ENCODE measurements at places on chromosomes 3 and 15. TPM values are rescaled to one million over a fixed set of nuclear protein-coding genes. Genes with fewer than 3 reads are reported as not detected.

Gene DNASE1L3
- total RNA-seq: not detected

Gene CCDC39
- not detected for total RNA-seq

Gene UBA3
- total RNA-seq: 75.3 TPM

Gene PBRM1
- 35.2 TPM for total RNA-seq

DNA sequence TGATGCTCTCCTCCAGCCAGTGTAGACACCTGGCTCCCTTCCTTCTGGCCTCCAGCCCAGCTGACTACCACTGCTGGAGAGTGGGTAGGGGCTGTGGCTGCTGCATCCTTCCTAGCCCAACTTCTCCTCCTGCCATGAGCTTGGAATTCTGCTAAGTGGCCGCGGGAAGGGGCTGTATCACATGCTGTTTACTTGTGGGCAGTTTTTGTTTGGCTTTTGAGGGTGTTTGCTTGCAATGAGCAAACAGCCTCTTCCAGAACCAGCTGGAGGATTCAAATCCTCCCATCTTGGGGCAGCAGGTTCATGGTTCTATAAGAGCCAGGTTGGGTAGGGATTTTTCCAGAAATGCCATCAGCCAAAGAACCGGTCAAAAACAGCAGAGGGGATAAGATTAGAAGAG, 9.0 kb downstream of the GASK1A start:
- no peaks in the 10 kb centered on the region for H3K36me3 ChIP-seq
- DNase-seq: no peak
- no peaks in the 10 kb centered on the region for H3K4me1 ChIP-seq

GRCh38 chr3:31054032-31054431, 159.6 kb upstream of the GADL1 start:
- no peak overlapping the region for H3K4me3 ChIP-seq
- no peak for DNase-seq
- H3K36me3 ChIP-seq: no peaks in the 10 kb centered on the region
- H3K27me3 ChIP-seq: no peaks in the 10 kb centered on the region
- H3K4me1 ChIP-seq: no peaks in the 10 kb centered on the region

DNA sequence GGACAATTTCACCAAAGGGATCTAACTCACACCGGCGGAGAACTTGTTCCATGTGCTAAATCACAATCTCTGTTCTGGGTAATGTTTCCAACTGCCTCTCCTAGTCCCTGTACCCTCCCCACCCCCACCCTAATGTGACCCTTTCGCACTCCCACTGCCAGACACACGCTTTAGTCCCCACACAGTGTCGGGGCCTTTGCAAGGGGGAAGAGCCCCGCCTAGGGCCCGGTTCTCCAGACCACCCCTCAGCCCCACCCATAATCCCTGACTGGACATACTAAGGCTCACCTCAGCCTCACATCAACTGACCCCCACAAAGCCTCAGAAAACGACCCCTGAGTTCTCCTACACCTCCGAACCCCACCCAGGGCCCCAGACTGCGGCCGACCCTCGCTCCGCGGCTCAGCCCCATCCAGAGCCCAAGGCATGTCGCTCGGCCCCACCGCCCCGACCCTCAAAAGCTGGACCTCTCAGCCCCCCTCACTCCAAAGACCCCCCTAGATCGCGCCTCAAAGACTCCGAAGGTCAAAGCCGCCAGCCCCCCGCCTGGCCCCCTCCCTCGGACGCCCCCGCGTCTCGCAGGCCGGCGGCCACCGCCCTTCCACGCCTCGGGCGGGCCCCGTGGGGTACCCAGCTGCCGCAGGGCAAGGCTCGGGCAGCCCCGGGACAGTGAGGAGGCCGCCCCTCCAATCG, 72.0 kb upstream of the MAP4 start:
- peak overlapping the region; percentile 90 for H3K27ac ChIP-seq
- DNase-seq: peak; percentile 11
- H3K27me3 ChIP-seq: no peaks in the 10 kb centered on the region

- DNase-seq: no peak
- no peaks in the 10 kb centered on the region for H3K27me3 ChIP-seq
- H3K36me3 ChIP-seq: no peaks in the 10 kb centered on the region
- H3K4me3 ChIP-seq: no peak overlapping the region
- no peaks in the 10 kb centered on the region for H3K4me1 ChIP-seq
Observed at GRCh38 chr3:104696470-104696869, 670.2 kb upstream of the ALCAM start.

GRCh38 chr3:172289583-172289982, 158.7 kb downstream of the GHSR start:
- H3K27me3 ChIP-seq: no peaks in the 10 kb centered on the region
- H3K36me3 ChIP-seq: peaks cover 88% of the 10 kb centered on the region
- DNase-seq: no peak
- H3K27ac ChIP-seq: no peak overlapping the region
- no peak overlapping the region for H3K4me3 ChIP-seq

DNA sequence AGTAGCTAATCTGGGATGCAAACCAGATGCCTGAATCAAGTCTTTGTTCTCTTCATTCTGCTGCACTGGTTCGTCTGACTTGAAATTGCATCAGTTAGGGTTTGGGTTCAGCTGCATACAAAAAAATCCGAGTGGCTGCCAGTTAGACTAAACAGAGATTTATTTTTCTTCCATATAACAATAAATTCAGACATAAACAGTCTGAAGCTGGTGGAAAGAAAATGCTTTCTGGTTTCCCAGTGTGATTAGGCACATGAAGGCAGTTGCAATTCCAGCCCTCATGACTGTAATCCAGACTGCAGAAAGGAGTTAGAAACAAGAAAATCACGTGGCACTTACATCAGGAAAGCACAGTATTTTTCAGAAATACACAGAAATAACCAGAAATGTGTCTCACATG, 930.7 kb downstream of the MCTP2 start:
- no peaks in the 10 kb centered on the region for H3K27me3 ChIP-seq
- H3K36me3 ChIP-seq: no peaks in the 10 kb centered on the region
- no peaks in the 10 kb centered on the region for H3K4me1 ChIP-seq
- H3K27ac ChIP-seq: no peak overlapping the region

DNA sequence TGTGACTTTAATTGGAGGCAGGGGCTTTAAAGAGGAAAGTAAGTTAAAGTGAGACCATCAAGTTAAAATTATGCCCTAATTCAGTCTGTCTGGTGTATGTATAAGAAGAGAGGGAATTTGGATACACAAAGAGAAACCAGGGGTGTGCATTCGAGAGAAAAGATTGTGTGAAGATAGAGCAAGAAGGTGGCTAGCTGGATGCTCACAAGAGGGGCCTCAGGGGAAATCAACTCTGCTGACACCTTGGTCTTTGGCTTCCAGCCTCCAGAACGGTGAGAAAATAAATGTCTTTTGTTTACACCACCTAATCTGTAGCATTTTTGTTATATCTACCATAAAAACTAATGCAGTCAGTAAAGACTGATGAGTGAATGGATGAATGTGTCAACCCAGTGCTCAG, 907.3 kb upstream of the CFAP20DC start:
- H3K27me3 ChIP-seq: no peaks in the 10 kb centered on the region
- no peak overlapping the region for H3K27ac ChIP-seq
- H3K4me3 ChIP-seq: no peak overlapping the region
- DNase-seq: no peak
- no peaks in the 10 kb centered on the region for H3K4me1 ChIP-seq
- no peaks in the 10 kb centered on the region for H3K36me3 ChIP-seq

DNA sequence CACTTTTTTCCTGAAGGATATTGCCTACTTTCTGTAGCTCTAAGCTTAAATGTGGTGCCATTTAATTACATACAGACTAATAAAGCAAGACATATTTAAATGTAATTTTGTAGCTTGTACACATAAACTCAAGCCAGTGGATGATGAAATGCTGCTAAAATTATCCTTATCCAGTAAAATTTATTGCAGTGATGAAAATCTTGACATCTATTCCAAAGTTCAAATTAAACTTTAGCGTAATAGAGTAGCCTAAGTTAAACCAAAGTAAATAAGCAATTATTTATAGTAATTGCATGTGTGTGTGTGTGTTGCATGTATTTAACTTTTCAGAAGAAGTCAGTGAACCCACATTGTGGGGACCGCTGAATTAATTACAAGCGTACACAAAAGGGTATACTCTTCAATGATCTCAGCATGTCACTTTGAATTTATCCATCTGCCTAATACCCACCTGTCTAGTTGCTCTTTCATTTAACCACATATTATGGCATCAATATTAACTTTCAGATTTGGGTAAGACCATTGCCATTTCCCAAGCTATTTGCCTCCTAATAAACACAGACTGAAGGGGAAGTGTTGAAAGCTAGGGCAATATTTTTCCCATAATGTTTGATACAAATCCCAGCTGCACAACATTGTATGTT, 85.0 kb downstream of the MECOM start:
- H3K4me1 ChIP-seq: peaks cover 5% of the 10 kb centered on the region
- H3K27ac ChIP-seq: no peak overlapping the region
- H3K27me3 ChIP-seq: no peaks in the 10 kb centered on the region
- no peak overlapping the region for H3K4me3 ChIP-seq
- H3K36me3 ChIP-seq: no peaks in the 10 kb centered on the region

DNA sequence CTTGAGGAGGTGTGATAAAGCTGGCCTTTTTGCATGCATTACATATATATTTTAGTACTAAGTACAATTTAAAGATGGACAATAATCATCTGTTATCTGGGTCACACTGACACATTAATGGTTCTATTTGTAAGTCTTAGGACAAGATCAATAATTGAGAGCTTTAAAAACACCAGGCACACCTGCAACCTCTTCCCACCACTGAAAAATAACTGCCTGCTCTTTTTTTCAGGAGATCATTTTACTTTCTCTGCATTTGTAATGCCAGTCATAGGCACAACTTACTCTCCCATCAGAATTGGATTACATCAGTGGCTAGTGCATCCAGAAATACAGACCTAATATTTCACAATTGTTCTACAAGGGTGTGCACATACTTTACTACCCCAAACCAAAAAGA, 149.8 kb downstream of the MECOM start:
- no peaks in the 10 kb centered on the region for H3K36me3 ChIP-seq
- no peaks in the 10 kb centered on the region for H3K4me1 ChIP-seq
- H3K4me3 ChIP-seq: no peak overlapping the region
- no peaks in the 10 kb centered on the region for H3K27me3 ChIP-seq
- no peak for DNase-seq
- H3K27ac ChIP-seq: no peak overlapping the region

DNA sequence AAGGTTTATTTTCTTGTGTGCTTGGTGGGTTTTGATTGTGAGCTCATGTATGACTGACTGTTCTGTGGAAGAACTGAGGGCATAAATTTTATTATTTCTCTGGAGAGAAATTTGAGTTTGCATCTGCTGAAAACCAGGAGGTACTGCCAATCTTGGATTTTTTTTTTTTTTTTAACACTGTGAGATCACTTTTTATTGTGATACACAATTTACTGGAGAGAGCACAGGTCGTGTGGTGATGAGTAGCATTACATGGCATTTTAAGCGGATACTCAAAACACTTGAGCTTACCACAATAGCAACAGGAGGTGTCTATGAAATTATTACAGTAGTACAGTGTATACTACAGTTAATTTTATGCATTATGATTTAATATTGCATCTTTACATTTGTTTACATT, 237.4 kb downstream of the MFSD1 start:
- H3K4me3 ChIP-seq: no peak overlapping the region
- H3K27me3 ChIP-seq: no peaks in the 10 kb centered on the region
- DNase-seq: no peak
- no peak overlapping the region for H3K27ac ChIP-seq
- no peaks in the 10 kb centered on the region for H3K36me3 ChIP-seq

- H3K27ac ChIP-seq: no peak overlapping the region
- no peaks in the 10 kb centered on the region for H3K27me3 ChIP-seq
- H3K4me1 ChIP-seq: 0 out of 2 replicates have a peak, but pooled peaks cover 4% of the 10 kb centered on the region
- no peaks in the 10 kb centered on the region for H3K36me3 ChIP-seq
- H3K4me3 ChIP-seq: no peak overlapping the region
Observed at GRCh38 chr3:122023335-122023910, 1.4 kb upstream of the ILDR1 start.

- H3K27me3 ChIP-seq: no peaks in the 10 kb centered on the region
- no peak for DNase-seq
- no peaks in the 10 kb centered on the region for H3K36me3 ChIP-seq
Observed at GRCh38 chr3:72274493-72275330, 489.8 kb upstream of the PROK2 start.

DNA sequence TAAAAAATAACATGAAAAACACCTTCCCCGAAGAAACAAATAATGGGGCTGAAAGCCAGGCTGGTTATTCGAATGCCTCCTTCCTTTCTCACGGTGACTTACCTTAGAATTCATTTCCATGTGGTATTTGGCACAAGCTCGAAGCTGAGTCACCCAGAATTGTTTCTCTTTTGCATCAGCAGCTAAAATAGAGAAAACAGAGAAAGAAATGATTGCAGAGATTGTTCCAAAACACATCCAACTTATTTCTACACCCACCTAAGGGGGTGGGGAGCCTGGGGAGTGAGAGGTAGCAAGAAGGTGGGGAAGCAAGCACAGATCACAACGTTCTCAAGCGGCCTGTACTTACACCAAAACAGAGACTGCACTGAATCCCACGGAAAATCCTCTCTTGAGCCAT, 104.7 kb downstream of the OSBPL10 start:
- no peaks in the 10 kb centered on the region for H3K27me3 ChIP-seq
- no peaks in the 10 kb centered on the region for H3K4me1 ChIP-seq
- H3K36me3 ChIP-seq: no peaks in the 10 kb centered on the region
- H3K27ac ChIP-seq: no peak overlapping the region
- peak; percentile 22 for DNase-seq

DNA sequence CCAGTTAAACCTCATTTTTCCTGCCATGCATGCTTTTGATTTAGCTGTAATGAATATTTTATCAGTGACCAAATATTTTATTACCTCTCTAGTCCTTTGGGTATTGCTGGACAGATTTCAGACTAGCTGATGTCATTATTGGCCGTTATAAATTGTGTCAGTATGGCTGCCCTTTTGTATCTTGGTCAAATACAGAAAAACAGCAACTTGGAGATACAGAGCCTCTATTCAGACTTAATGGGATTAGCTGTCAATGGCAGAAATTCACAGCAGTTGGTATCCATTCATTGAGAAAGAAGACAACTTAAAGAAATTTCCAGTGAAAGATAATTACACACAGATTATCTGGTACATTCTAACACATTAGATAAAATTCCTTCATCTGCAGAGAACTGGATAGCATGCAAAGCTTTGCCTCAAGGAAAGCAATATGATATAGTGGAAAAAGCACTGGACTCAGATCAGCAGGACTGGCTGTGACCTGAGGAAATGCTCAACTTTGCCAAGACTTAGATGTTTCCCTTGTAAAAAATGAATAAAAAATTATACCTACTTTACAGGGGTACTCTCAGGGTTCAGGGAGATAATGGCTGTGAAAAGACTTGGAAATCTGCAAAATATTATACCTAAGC, 20.8 kb downstream of the COL6A6 start:
- no peaks in the 10 kb centered on the region for H3K4me1 ChIP-seq
- no peaks in the 10 kb centered on the region for H3K36me3 ChIP-seq
- H3K27ac ChIP-seq: no peak overlapping the region

GRCh38 chr3:153242896-153243295, 80.9 kb downstream of the RAP2B start:
- no peak overlapping the region for H3K4me3 ChIP-seq
- no peaks in the 10 kb centered on the region for H3K27me3 ChIP-seq
- H3K36me3 ChIP-seq: no peaks in the 10 kb centered on the region
